ENCODE measurements at places on chromosomes 6 and 20.

DNA sequence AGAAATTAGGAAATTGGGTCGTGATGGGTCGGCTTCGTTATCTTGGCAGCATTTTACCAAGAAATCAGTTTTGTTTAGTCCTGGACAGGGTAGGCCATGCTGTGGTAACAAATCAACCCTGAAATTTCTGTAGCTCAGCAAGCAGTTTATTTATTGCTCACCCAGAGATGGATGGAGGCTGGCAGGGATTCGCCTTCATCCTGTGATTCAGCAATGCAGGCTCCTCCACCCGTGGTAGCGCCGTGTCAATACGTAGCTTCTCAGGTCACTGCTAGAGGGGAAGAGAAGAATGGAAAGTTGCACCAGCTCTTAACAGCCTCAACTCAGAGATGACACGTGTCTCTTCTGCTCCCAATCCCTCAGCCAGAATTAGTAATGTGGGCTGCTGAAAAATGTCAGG is 157.0 kb upstream of the SGK1 start:
- DNase-seq: no peak

DNA sequence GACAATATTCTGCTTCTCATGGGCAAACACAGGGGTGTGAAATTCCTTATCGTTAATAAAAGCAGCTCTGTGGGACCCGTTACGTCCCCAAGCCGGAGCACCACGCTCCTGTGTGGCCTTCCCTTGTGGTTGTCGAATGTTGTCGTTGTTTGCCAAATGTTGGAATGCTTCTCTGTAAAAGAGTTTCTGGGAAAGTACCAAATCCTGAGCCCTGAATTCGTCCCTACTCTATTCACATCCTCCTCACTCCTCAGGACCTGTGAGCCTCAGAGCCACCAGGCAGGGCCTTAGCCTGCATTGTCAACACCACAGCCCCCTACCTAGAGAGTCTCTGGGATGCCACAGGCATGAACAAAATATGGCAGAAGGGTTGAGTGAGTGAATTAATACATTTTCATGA is 64.0 kb downstream of the THBS2 start:
- DNase-seq: no peak

DNA sequence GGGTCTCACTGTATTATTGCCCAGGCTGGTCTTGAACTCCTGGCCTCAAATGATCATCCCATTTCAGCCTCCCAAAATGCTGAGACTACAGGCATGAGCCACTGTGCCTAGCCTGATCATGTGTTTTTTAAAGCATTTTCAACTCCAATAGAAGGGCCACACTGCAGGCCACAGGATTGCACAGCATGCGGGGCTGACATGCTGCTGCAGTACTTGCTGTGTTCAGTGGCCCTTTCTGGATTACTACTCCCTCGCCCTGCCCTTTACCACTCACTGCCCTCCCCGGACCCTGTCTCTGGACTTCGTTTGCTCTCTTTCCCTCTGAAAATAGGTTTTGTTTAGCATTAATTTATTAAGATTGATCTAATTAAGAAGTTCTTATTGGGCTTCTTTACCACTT is 37.3 kb downstream of the HECA start:
- no peak for DNase-seq

- DNase-seq: no peak
Observed at GRCh38 chr6:84150705-84151104, 76.7 kb downstream of the CEP162 start.

- DNase-seq: no peak
Observed at GRCh38 chr6:15522427-15522826, 140.4 kb downstream of the DTNBP1 start.

Data from HuH-7.5 (cell line).